ENCODE measurements at places on chromosomes 3 and 15.

- no peak for DNase-seq
Observed at GRCh38 chr3:10600726-10601125, 95.3 kb upstream of the ATP2B2 start.

DNA sequence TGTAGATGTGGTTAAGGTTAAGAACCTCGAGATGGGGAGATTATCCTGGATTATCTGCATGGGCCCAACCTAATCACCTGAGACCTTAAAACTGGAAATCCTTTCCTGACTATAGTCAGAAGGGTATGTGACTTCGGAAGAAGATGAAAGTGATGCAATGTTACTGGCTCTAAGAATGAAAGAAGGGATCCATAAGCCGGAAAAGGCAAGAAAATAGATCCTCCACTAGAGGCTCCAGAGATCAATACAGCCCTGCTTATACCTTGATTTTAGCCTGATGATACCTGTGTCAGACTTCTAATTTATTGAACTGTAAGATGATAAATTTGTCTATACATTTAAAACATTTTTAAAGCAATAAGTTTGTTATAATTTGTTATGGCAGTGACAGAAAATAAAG, 21.5 kb upstream of the GASK1A start:
- no peak for DNase-seq

GRCh38 chr3:98972155-98972554, 70.7 kb upstream of the DCBLD2 start:
- no peak for DNase-seq

DNA sequence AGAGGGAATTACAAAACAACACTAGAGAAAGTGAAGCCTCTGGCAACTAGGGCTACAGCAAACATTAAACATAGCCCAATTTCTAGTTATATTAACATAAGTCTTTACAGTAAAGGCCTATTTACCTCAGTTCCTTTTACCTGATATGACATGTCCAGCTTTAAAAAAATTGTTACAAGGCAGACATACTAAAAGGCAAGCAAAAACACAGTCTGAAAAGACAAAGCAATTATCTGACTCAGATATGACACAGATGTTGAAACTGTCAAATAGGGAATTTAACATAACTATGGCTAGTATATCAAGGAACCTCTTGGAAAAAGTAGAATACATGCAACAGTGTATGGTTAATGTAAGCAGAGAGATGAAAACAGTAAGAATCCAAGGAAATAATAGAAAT, 238.6 kb downstream of the RAP2B start:
- no peak for DNase-seq

GRCh38 chr15:71565006-71565405, 245.3 kb upstream of the NR2E3 start:
- DNase-seq, result no peak

GRCh38 chr3:10023587-10024310, 2.5 kb upstream of the FANCD2 start:
- no peak for DNase-seq

DNA sequence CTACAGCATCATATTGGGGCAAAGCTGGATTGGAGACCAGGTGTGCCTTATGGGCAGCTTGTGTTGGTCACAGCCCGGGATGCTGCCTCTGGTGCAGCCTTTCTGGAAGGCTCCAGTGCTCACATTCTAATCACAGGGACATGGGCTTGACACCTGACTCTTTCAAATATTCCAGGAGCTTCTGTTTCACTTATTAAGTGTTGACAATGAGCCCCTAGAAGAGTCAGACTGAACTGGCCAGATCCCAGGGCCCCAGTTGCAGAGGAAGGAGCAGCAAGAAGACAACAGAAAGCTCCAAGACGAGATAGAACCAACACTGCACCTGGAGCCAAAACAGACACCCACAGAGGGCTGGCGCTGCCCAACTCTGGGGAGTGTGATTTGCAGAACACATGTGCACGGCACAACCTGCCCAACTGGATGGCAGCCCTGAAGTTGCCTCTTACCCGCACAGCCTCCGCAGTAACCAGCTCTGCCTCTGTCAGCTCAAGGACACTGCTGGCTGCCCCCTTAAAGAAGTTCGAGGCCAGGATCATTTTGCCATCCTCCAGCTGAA, 30.3 kb downstream of the ALDH1L1 start:
- DNase-seq, result no peak

Measured in activated CD4-positive, alpha-beta T cell treated with anti-CD3 and anti-CD28 coated beads for 24 hours (primary cell).